ENCODE measurements at places on chromosomes 16 and 17.

- peak; percentile 83 for DNase-seq
These were observed 10.1 kb upstream of the ZFPM1 start for GRCh38 chr16:88442727-88443576.

GRCh38 chr16:55154956-55155355 lies 169.0 kb upstream of the IRX6 start:
- DNase-seq = no peak

- DNase-seq = peak; percentile 9
These were observed 83.8 kb downstream of the ABCC1 start for GRCh38 chr16:16033208-16033717.

DNA sequence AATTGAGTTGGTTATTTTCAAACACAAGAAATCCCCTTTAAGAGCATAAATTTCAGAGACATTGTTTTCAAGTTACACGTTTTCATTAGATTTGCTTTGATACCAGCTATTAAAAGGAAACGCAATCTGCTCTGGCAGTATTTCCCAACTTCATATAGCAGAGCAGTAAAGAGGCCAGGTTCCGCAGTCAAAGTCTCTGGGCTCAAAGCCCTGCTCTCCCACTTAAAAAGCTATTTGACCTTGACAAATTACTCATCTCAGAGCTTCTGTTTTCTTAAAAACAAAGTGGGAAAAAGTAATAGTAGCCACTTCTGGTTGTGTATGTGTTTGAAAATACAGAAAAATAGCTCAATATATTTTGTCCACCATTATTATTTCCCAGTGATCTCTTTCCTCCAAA lies 89.7 kb upstream of the CDYL2 start:
- DNase-seq = no peak

GRCh38 chr17:57234061-57234738 lies 22.1 kb upstream of the MSI2 start:
- no peak for DNase-seq
